Foreskin fibroblast (primary cell): ENCODE measurements at places on chromosomes 16 and 17.

- DNase-seq, result no peak
These were observed 973 bp upstream of the IL4R start for GRCh38 chr16:27312580-27313421.

DNA sequence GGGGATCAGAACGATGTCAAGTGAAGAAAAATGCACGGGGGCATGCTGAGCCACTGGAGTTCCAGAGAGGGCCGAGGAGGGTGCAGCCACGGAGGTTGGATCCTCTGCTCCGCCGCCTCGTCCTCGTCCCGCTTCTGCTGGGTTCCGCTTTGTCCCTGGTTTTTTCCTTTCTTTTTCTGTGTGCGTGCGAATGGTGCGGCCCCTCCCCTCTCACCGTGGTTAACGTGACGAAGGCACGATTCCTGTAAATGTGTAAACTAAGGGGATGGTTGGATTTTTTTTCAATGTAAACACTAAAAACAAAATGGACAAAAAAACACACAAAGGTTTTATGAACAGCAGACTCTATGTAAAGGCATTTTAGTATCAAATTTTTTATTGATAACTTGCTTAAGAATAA is 46.7 kb downstream of the ACTG1 start:
- no peak for DNase-seq

GRCh38 chr16:30875871-30876801 is 17.7 kb downstream of the BCL7C start:
- no peak for DNase-seq

DNA sequence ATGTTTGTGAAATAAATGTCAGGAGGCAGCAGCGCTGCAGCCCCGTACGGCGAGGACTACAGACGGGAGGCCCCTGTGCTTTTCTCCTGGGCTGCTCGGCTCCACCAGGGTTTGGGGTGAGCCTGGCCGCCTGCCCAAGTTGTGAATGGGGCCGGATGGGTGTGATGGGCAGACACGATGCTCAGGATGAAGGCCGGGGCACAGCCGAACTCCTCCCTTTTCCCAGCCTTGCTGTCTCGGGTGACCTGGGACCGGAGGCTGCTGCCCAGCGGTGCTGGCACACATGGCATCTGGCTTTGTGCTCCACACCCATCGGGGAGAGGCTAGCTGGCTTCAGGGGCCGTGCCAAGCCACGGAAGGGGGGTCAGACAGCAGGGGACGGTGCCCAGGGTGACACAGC is 34.2 kb upstream of the ZFPM1 start:
- no peak for DNase-seq

- DNase-seq, result no peak
These were observed 37.3 kb downstream of the PLCG2 start for GRCh38 chr16:81816351-81816750.

DNA sequence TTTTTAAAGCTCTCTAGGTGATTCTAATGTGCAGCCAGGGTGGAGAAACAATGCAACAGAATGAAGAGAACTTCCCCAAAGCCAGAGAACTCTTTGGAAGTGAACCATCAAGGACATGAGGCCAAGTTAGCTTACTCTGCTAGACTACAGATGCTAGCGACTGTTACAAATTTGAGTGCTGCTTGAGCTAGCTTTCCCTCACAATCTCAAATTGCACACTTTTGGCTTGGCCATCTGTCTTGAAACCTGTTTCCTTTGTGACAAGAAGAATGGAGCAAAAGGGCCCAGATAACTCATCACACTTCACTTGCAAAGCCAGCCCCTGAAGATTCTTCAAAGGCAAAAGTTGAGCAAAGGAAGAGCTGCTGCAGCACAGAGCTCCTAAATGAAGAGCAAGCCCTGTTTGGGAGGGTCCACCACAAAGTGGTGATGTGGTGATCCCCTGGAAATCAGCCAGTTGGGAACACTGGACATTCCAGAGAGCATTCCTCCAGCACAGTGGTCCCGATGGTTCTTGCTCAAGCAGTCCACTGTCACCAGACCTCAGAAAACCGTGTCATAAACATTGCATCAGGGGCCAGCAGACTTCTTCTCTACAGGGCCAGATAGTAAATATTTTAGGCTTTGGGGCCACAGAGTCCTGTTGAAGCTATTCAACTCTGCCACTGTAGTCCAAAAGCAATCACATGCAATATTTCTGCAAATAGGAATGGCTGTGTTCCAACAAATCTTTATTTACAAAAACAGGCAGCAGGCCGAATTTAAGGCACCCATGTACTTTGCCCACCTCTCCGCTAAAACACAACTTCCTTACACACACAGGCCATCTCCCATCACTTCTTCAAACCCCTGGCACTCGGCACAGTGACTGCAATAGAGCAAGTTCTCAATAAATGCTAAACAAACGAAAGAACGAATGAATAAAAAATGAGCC is 21.2 kb downstream of the SLC39A11 start:
- peak; percentile 36 for DNase-seq

- no peak for DNase-seq
These were observed 52.0 kb downstream of the COTL1 start for GRCh38 chr16:84565669-84566495.

DNA sequence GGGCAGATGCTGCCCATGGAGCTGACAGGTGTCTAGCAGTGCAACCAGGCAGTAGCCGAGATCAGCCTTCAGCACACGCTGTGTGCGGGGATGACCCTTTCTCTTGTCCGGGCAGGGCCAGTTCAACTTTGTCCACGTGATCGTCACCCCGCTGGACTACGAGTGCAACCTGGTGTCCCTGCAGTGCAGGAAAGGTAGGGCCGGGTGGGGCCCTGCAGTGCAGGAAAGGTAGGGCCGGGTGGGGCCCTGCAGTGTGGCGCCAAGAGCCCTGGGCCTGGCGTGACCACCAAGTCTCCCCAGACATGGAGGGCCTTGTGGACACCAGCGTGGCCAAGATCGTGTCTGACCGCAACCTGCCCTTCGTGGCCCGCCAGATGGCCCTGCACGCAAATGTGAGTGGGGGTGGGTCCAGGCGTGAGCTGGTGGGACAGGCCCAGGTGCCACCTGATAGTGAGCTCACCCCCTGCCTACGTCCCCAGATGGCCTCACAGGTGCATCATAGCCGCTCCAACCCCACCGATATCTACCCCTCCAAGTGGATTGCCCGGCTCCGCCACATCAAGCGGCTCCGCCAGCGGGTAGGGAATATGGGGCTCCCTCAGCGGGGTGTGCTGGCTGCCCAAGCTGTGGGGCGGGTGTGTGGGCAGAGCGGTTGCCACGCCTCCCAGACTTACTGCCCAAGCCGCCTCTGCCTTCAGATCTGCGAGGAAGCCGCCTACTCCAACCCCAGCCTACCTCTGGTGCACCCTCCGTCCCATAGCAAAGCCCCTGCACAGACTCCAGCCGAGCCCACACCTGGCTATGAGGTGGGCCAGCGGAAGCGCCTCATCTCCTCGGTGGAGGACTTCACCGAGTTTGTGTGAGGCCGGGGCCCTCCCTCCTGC is 40.2 kb downstream of the TSC2 start:
- no peak for DNase-seq

GRCh38 chr17:34669511-34669910 is 90.1 kb downstream of the TMEM132E start:
- no peak for DNase-seq

DNA sequence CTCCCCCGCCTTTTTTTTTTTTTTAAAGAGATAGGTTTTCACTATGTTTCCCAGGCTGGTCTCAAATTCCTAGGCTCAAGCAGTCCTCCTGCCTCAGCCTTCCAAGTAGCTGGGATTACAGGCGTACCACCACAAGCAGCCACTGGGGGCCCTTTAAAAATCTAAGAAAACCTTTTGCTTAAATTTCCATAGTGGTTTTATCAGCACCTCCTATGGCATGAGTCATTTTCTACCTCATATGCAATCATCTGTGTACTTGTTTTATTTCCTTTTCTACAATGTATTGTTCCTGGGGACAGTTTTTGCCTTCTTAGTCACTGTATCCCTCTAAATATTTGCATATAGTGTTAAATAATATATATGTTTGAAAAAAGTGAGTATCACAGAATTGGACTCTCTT is 29.2 kb downstream of the GNA13 start:
- peak; percentile 38 for DNase-seq

- peak; percentile 33 for DNase-seq
These were observed 22.8 kb upstream of the NFAT5 start for GRCh38 chr16:69542974-69543373.

GRCh38 chr16:4359914-4360313 is 8.8 kb upstream of the PAM16 start:
- DNase-seq, result no peak

- no peak for DNase-seq
These were observed 58.9 kb downstream of the BAIAP2 start for GRCh38 chr17:81093619-81094508.
